ENCODE measurements at places on chromosomes 1 and 21. TPM values are rescaled to one million over a fixed set of nuclear protein-coding genes. Genes with fewer than 3 reads are reported as not detected.

DNA sequence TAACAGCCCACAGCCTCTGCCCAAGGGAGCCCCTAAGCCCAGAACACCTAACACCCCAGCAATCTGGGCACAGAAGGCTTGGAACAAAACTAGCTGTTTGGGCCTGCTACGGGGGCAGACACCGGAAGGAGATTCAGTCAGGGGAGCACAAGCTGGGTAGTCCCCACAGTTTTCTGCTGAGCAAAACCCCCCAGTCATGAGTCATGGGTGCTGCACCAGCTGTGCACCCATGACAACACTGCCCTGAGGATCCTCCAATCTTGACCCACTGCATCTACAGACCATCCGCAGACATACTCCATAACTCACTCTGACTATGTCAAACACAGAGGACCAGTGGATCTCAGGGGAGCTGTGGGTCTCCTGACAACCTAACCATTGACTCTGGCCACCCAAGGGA is 105.1 kb downstream of the LRIG2 start:
- no peak for DNase-seq

DNA sequence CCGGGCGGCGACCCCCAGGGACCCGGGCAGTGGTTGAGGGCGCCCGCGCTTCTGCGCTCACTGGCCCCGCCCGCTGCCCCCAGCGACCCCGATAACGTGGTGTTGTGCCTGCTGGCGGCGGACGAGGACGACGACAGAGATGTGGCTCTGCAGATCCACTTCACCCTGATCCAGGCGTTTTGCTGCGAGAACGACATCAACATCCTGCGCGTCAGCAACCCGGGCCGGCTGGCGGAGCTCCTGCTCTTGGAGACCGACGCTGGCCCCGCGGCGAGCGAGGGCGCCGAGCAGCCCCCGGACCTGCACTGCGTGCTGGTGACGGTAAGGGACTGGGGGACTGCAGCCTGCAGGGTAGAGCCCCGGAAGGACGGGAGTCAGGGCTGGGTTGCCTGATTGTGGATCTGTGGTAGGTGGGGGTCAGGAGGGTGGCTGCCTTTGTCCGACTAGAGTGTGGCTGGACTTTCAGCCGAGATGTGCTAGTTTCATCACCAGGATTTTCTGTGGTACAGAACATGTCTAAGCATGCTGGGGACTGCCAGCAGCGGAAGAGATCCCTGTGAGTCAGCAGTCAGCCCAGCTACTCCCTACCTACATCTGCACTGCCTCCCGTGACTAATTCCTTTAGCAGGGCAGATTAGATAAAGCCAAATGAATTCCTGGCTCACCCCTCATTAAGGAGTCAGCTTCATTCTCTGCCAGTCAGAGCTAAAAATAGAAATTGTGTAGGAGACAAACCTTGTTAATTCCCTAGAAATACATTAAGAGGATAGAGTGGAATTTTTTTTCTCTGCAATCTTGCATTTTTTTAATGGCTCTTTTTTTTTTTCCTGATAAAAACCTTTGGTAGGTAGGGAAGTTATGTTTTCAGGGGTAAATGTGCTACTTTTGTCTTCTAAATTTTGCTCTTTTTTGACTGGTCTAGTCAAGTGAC is 1.5 kb downstream of the GADD45A start:
- peak; percentile 66 for DNase-seq

DNA sequence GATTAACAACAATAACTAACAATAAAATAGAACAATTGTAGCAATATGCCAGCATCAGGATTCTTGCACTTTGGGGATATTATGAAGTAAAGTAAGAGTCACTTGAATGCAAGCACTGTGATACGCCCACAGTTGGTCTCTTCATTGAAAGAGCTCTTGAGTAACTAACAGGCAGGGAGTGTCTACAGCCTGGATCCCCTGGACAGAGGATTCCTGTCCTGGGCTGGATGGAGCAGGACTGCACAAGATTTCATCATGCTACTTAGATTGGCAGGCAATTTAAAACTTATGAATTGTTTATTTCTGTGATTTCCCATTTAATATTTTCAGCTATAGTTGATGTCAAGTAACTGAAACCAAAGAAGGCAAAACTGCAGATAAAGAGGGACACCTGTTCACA is 13.7 kb upstream of the KRTAP19-5 start:
- DNase-seq = no peak

DNA sequence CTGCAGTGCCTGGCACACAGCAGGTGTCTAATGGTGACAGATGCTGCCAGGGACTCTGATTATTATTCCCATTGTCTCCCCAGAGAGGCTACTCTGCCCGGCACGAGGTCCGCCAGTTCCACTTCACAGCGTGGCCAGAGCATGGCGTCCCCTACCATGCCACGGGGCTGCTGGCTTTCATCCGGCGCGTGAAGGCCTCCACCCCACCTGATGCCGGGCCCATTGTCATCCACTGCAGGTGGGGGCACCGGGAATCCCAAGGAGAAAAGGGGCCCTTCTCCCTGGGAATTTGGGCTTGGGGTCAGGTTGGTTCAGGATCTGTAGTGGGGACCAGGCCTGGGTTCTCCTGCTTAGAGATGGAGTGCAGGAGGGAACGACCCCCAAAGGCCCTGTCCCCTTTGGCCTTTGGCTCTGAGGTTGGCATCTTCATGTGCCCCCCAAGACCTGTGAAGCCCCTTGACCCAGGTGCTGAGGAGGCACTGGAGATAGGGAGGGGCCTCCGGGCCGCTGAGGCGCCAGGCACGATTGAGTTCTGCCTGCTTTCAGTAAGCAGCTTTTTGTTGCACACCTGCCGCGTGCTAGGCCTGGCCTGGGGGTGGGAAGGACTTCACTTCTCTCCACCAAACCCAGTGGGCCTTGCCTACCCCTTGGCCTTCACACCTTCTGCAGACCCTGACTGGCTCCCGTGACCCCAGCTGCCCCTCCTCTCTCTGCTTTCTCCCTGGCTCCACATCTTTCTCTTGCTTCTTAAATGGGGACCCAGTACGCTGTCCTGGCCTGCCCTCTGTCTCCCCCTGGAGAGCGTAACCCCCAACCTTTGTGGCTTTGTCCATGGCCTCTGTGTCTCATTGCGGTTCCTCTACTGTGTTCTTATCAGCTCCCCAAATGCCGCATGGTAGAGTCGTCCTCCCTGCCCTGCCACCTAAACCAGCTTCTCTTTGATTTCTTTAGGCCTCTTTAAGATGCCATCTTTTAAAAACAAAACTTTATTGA is 76.4 kb downstream of the PTPRU start:
- no peak for DNase-seq

GRCh38 chr1:50322579-50322978 is 100.7 kb downstream of the DMRTA2 start:
- no peak for DNase-seq

DNA sequence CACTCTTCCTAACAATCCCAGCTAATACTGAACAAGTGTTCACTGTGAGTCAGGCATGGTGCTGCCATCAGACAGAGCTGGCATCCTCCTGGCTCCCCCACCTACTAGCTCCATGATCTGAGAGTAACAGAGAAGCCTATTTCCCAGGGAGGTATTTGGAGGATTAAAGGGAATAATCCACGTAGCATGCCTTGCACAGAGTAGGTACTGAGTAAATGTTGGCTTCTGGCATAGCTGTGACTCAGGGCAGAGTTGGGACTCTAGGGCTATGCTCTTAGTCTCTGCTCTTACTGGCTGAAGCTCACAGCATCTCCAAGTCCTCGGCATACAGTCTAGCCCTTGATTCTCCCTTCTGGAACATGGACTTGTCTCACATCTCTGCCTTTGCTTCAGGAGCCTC is 8.2 kb downstream of the ARHGEF19 start:
- DNase-seq = no peak

- no peak for DNase-seq
Observed at GRCh38 chr1:200442537-200443156, 32.8 kb upstream of the ZNF281 start.

- DNase-seq = no peak
Observed at GRCh38 chr1:19310720-19311502, 1.0 kb downstream of the AKR7A2 start.

GRCh38 chr1:234844479-234845031 is 234.6 kb upstream of the IRF2BP2 start:
- no peak for DNase-seq

DNA sequence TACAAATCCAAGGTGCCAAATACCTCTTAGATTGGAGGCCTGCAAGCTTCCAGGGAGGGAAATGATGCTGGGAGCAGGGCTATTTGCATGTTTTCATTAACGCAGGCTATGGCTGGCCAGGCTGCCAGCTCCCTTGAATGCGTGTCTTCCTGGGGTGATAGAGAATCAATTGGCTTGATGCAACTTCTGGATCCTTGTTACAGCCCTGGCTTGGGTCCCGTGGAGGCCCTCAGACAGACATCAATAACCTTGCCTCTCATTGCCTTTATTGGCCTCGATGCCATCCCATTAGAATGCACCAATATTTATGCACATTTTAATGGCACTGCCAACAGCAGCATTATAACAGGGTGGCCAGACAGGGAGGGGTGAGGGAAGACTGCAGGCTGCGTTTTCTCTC is 54.0 kb downstream of the TNR start:
- DNase-seq = no peak

GRCh38 chr1:91944087-91944486 is 5.1 kb upstream of the BRDT start:
- DNase-seq = no peak

DNA sequence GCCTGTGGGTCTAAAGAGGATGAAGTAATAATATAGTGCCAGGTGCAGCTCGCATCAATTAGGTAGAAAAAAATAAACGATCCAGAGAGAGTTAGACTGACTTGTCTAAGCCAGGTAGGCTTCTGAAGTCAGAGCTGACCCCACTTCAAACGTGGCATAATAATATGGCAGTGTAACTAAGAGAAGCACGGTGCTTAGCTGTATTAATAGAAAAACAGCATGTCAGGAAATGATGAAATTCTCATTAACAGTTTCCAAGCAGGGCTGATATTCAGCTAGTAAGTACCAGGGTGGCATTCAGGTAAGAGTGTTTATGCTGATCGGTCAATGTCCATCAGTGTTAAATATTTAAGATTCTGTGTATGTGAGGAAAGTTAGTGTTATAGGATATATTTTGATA is 145.8 kb upstream of the SAMSN1 start:
- DNase-seq = no peak

DNA sequence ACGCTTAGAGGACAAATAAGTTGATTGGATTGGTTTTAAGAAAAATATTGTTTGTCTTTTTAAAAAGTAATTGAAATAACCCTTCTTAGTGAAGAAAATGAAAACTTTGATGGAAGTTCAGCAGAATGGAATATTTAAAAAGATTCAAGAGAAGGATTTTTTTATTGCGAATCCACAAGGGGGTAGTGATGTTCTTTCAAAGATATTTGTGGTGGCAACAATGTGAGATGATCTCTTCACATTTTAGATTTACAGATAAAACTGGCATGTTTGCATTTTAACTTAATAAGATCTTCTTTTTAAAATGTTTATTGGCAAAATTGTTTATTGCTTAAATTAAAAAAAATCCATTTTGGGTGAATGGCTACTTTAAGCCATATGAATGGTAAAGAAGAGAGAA is 8.9 kb downstream of the CAMTA1 start:
- no peak for DNase-seq

DNA sequence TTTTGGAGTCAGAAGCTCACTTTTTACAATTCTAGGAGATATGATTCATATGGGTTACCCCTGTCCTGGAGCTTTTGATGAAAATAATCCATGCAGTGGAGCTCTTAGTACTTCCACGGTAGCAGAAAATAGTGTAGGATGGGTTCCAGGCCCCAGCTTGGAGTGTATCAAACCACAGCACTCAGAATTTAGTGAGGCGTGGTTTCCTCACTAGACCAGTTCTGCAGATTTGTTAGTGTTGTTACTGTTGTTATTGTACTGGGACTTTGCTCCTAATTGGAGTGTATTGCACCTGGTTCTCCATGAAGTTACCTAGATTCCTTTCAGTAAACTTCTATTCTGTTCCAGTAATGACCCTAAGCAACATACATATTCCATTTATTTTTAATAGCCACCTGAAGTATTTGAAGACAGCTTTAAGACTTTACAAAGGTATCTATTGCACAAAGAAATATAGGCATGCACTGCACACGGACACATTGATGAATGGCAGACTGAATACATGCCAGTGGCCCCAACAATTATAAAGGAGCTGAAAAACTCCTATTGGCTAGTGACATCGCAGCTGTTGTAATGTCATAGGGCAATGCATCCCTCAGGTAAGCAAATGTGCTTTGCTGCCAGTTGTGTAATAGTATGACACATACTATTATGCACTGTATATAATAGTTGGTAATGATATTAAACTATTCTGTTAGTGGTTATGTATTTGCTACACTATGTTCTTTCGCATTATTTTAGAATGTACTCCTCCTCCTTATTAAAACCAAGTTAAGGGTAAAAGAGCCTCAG is 1058.0 kb downstream of the KCNT2 start:
- no peak for DNase-seq

DNA sequence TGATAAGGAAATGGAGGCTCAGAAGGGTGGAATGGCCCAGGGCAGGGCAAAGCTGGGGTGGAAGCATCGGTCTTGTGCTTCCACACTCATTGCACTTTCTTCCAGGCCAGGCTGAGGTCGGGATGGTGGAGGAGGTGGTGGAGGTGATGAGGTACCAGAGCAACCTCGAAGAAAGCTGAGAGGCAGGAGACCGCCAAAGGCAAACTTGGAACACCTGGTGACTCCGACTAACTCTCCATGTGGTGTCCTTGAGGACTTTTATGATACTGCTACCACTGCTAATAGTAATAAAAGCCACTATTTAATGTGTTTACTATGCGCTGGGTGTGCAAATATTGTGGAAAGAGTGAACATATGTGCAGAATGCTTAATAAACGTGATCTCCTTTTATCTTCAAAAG is 16.9 kb upstream of the BTG2 start:
- DNase-seq = no peak

- no peak for DNase-seq
Observed at GRCh38 chr1:112806090-112806642, 91.0 kb upstream of the PPM1J start.

The RIMKLA gene
- total RNA-seq = 10.6 TPM

The KCNH1 gene
- total RNA-seq = 0.16 TPM

The PBX1 gene
- 101 TPM for total RNA-seq

The TNFSF4 gene
- 1.3 TPM for total RNA-seq

The TNFRSF8 gene
- total RNA-seq = not detected

The GRIK3 gene
- not detected for total RNA-seq

The ASB17 gene
- total RNA-seq = not detected

The REG4 gene
- total RNA-seq = 18.8 TPM

The PLD5 gene
- 1.8 TPM for total RNA-seq

The TMEM51 gene
- 25.0 TPM for total RNA-seq

The GPA33 gene
- total RNA-seq = not detected

The C1orf116 gene
- total RNA-seq = 10.4 TPM

The SPATA1 gene
- total RNA-seq = not detected

The CD160 gene
- 0.20 TPM for total RNA-seq

Data from Caco-2 (cell line).